ENCODE measurements at places on chromosomes 16 and 17.

- no peak for DNase-seq
These were observed 322.4 kb upstream of the N4BP1 start for GRCh38 chr16:48932216-48932855.

DNA sequence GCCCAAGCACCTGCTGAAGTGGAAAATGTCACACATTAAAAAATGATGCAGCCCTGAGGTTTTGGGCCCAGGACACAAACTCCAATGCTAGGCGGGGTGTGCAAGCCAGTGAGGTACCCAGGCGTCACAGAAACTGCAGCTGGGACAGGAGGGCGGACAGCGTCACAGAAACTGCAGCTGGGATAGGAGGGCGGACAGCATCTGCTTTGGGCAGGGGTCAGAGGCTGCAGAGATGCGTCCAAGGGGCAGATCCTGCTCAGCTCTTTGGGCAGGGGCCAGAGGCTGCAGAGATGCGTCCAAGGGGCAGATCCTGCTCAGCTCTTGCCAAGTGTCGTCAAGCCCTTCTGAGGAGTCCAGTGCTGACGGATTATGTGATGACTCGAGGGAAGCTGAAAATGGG, 43.9 kb upstream of the RCVRN start:
- no peak for DNase-seq

- no peak for DNase-seq
These were observed 1.8 kb downstream of the KIFC3 start for GRCh38 chr16:57800200-57801097.

- no peak for DNase-seq
These were observed 14.5 kb upstream of the SLC47A2 start for GRCh38 chr17:19730843-19731242.

- no peak for DNase-seq
These were observed 13.6 kb downstream of the CEP20 start for GRCh38 chr16:15874745-15875314.

DNA sequence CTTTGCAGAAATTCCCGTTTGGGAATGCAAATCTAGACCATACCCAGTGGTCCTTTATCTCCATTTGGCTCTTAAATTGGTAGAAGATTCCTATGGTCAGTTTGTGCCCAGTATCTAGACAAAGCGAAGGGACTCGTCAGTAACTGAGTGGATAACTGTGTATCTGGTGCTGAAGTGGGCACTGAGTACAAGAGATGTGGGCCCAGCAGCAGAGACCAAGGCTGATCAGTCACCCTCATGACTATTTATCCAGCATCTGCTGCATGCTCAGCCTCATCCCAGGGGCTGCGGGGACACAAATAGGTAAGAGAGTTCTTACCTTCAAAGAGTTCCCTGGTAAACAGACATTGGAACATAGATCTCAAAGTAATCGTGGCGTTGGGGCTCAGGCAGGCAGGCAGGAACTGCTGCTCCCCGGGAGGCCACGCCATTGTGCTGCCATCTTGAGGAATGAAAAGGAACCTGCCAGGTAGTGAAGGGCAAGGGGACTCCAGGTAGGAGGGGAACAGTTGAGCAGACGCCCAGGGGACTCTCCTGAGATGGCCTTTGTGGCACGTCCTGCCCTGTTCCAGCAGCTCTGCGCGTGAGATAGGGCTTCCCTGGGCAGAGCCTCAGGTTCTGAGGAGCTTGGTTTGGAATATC, 10.3 kb downstream of the NT5M start:
- peak; percentile 56 for DNase-seq

- DNase-seq: no peak
These were observed 182.3 kb downstream of the PHKB start for GRCh38 chr16:47643323-47644000.

GRCh38 chr17:6558932-6559752, 2.8 kb upstream of the PITPNM3 start:
- no peak for DNase-seq

DNA sequence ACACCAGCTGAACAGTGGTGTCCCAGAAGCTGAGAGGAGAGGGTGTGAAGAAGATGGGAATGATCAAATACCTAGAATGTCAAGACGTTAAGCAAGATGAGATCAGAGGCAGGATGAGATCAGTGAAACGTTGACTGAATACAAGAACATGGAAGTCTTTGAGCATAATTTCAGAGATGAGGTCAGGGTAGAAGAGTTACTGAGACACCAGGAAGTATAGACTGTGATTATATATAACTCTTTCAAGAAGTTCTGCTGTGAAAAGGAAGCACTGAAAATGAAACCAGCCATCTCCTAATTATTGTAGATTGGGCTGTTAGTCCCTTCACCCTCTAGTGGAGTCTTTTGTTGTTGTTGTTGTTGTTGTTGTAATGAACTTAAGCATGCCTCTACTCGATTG, 9.1 kb downstream of the SHCBP1 start:
- DNase-seq: no peak

DNA sequence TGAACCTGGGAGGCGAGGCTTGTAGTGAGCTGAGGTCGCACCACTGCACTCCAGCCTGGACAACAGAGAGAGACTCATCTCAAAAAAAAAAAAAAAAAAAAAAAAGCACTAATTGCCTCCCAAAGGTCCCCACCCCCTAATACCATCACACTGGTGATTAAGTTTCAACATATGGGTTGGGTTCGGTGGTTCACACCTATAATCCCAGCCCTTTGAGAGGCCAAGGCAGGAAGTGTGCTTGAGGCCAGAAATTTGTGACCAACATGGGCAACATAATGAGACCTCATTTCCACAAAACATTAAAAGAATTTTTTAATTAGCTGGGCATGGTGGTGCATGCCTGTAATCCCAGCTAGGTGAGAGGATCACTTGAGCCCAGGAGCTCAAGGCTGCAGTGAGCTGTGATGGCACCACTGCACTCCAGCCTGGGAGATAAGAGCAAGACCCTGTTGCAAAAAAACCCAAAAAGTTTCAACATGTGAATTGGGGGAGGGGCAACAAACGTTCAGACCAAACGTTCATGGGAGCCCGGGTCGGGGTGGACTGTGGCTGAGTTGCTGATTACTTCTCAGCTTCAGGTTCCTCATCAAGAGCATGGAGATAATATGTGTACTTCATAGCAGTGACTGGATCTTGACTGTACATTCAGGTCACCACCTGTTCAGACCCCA, 62.1 kb upstream of the NOL11 start:
- no peak for DNase-seq

GRCh38 chr16:55421226-55421625, 57.8 kb upstream of the MMP2 start:
- DNase-seq: no peak

Data from CD8-positive, alpha-beta memory T cell (primary cell).